ENCODE measurements at places on chromosomes 16 and 17.
A peak's percentile ranks its signal among the peaks of the same experiment; 100 is the strongest.

DNA sequence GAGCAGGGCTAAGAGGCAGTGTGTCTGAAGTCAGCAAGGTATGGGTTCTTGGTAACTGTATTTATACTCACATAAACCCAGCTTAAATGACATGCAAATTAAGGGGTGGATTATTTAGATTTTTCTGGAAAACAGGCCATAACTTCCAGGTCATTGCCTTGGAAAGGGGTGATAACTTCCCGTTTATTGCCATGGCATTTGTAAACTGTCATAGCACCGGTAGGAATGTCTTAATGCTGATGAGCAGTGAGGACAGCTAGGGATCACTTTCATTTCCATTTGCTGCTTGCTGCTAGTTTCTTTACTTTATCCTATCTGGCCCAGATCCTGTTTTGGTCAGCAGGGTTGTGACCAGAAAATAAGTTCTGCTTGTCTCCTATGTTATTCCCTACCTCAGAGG lies 1336.7 kb downstream of the CDH11 start:
- DNase-seq = no peak

DNA sequence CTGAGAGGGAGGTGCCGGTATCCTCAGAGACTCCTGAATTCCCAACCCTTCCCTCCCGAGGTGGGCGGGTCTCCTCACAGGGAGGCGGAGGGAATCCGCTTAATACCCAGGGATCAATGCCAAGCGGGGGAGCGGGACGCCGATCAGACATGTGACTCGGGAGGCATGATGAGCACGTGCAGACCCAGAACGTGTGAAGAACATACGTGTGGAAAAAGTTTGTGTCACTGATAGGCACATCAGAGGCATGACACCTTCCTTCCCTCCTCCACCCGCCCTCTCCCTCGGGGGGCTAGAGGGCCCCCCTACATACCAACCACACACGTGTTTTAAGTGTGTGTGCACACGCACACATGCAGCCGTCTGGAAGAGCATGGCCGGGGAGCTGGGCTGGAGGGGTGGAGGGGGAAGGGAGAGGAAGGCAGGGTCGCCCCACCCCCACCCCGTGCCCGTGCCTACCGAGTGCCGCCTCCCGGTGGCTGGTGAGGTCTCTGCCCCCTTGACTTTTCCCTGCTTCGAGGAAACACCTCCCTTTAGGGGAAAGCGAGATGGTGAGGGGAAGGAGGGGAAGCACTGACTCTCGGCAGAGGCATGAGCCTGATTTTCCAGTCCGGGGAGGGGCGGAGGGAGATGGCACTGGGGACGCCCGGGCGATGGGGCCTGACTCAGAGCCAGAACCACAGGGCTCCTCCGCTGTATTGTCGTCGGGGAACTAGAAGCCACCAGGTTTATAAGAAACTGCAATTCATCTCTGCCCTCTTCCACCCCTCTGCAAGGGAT lies 12.1 kb upstream of the TBX21 start:
- DNase-seq = no peak

DNA sequence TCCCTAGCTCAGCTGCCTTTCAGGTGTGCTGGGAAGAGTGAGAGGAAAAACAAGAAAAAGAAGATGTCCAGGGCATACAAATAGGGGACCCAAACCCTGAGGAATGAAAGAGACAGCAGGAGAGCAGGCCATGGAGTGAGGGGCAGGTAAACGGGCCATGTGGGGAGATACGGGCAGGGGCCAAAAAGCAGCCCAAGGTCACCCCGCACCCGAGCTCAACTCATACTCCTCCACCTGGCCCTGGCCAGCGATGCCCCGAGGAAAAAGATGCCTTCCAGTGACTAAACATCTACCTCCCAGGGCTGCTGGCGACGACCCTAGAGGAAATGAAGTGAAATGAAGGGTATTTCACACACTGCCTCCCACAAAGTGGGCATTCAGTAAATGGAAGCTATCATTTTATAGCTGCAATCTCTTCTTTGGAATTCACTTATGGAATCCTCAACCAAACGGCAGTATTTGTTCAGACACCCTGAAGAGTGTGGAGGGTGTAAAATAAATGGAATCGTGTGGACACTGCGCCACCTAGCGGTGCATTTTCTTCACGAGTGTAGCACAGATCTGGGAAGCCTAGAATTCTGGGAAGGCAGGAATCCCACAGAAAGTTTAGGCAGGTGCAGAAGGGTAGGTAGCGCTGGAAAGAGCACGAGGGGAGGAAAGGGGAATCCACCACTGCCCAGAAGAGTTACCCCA lies 14.9 kb downstream of the ELAC2 start:
- DNase-seq = peak; percentile 64

GRCh38 chr17:43812396-43813265 lies 20.3 kb downstream of the MPP3 start:
- no peak for DNase-seq

GRCh38 chr17:2171702-2172076 lies 116.8 kb downstream of the HIC1 start:
- DNase-seq = no peak

Data from forelimb muscle (tissue), 1 donor.